ENCODE measurements at places on chromosomes 2 and 18.

DNA sequence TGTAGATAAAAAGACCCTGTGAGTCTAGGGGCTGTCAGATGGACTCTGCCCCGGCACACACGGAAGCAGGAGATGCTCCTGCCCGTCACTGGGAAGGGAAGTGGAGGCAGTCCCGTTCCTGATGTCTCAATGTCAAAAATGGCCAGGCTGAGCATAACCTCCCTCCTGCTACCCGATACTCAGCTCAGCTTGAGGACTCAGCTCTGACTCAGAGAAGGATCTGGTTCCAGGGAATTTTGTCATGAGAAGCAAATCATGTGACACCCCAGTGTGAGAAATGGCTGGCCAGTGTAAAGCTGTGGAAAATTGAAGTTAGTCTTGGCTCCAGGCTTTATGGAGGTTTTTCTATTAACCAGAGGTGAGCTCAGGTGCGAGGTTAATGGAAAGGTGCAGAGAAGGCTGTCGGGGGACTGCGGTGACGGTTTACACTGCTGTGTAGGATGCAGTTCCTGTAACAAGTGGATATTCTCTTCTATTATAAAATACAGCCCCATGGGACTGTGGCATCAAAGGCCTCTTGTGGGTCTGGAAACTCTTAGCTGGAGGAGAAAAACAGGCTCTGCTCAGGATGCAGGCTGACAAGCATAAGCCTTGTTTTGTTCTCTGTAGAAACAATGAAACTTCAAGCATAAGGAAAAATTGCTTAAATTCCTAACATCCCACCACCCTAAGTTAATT lies 24.7 kb upstream of the AGAP1 start:
- DNase-seq, result no peak
- peaks cover 4% of the 10 kb centered on the region for H3K4me1 ChIP-seq
- no peak overlapping the region for H3K4me3 ChIP-seq
- no peaks in the 10 kb centered on the region for H3K27me3 ChIP-seq
- no peak overlapping the region for H3K27ac ChIP-seq
- no peaks in the 10 kb centered on the region for H3K36me3 ChIP-seq

GRCh38 chr18:3293196-3293951 lies 31.4 kb downstream of the MYL12B start:
- no peak overlapping the region for H3K27ac ChIP-seq
- H3K4me1 ChIP-seq, result no peaks in the 10 kb centered on the region
- DNase-seq, result no peak
- no peaks in the 10 kb centered on the region for H3K27me3 ChIP-seq

DNA sequence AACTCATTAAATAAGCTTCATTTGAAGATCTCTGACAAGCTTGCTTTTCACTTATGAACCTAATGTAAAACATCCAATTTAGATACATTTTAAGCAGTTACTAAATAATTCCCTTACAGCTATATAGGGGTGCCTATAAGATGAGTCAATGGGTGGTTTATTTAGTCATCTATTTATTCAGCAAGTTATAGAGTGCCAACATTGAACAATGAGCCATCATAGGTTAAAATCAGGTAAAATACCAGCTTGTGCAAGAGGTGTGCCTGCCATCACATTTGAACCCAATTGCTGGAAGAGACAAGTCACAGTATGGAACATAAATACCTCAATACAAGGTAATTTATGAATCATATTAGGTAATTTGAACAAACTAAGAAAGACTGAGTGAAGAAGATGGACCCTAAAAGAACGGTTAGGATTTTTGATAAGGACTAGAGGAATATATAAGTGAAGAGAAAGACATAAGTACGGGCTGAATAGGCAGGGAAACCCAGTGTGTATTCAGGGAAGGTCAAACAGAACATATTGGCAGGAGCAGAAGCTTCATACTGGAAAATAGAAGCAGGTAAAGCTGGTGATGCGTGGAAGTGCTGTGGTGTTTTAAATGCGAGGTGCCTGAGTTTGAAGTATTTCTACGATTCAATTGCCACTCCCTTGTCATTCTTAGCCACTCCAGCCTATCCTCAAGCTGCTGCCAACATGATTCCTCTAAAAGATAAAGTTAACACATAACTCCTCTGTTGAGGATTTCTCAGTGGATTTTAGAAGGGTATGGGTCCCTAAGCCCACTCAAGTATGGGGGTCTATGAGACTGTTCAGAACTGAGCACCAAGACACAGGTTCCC lies 18.9 kb upstream of the STAT4 start:
- H3K4me1 ChIP-seq, result no peaks in the 10 kb centered on the region
- no peaks in the 10 kb centered on the region for H3K27me3 ChIP-seq
- no peak overlapping the region for H3K27ac ChIP-seq
- H3K4me3 ChIP-seq, result no peak overlapping the region
- DNase-seq, result no peak
- no peaks in the 10 kb centered on the region for H3K36me3 ChIP-seq

- no peak for DNase-seq
- H3K36me3 ChIP-seq, result no peaks in the 10 kb centered on the region
- H3K4me3 ChIP-seq, result no peak overlapping the region
- no peaks in the 10 kb centered on the region for H3K27me3 ChIP-seq
These were observed 31.0 kb downstream of the SNORC start for GRCh38 chr2:232900811-232901735.

DNA sequence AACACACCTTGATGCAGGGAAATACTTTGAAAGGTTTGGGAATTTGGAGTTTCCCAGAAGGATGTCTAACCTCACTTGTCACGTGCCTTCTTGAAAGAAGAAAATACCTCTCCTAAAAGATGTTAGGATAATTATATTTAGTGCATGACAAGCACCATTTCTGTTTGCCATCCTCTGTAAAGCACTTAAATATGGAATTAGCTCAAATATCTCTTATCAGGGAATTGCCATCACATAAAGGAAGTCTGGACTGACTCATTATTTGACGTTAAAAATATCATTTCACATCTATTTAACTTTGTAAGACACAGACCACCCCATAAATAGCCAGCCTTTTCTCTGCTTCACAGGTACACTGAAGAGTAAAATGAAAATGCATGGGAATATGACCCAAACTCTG lies 140.1 kb downstream of the STK39 start:
- no peaks in the 10 kb centered on the region for H3K4me1 ChIP-seq
- no peaks in the 10 kb centered on the region for H3K36me3 ChIP-seq
- DNase-seq, result no peak
- H3K27ac ChIP-seq, result no peak overlapping the region
- no peak overlapping the region for H3K4me3 ChIP-seq

- no peak overlapping the region for H3K4me3 ChIP-seq
- no peaks in the 10 kb centered on the region for H3K27me3 ChIP-seq
- H3K27ac ChIP-seq, result no peak overlapping the region
- H3K4me1 ChIP-seq, result no peaks in the 10 kb centered on the region
- no peaks in the 10 kb centered on the region for H3K36me3 ChIP-seq
- DNase-seq, result no peak
These were observed 87.1 kb downstream of the POLE4 start for GRCh38 chr2:75045526-75046050.

DNA sequence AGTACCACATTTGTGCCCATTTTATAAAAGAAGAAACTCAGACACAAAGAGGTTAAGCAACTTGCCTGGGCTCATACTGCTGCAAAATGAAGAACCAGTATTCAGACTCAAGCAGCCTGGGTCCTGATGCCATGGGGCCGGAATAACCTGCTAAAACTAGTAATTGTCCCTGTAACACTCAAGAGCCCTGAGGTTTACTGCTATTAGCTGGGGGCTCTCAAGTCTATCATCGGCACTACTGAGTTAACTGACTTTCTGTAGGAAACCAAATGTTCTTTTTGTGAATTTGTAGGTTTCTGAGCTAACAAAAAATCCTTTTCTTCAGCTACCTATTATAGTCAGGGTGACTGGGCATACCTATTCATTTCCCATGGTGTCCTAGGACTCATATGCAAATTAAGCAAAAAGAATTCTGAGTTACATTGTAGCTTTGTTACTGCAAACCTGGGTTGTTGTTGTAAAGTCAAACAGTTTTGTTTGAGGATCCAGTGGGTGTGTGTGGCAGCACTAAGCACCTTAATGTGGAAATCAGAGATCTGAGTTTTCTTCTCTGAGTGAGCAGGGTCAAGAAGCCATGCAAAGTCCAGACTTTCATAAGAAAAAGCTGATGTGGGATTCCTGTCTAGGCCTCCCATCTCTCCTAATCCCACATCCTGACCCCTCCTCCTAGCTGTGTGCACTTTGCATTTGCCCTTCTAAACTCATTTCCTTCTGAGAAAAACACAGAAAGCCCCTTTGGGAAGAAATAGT lies 72.4 kb upstream of the TNP1 start:
- H3K36me3 ChIP-seq, result no peaks in the 10 kb centered on the region
- no peak overlapping the region for H3K4me3 ChIP-seq
- H3K4me1 ChIP-seq, result no peaks in the 10 kb centered on the region
- no peaks in the 10 kb centered on the region for H3K27me3 ChIP-seq
- H3K27ac ChIP-seq, result no peak overlapping the region

- DNase-seq, result no peak
- no peak overlapping the region for H3K27ac ChIP-seq
- H3K4me3 ChIP-seq, result no peak overlapping the region
- no peaks in the 10 kb centered on the region for H3K36me3 ChIP-seq
- H3K4me1 ChIP-seq, result no peaks in the 10 kb centered on the region
These were observed 196.6 kb upstream of the SOX11 start for GRCh38 chr2:5495586-5495985.

DNA sequence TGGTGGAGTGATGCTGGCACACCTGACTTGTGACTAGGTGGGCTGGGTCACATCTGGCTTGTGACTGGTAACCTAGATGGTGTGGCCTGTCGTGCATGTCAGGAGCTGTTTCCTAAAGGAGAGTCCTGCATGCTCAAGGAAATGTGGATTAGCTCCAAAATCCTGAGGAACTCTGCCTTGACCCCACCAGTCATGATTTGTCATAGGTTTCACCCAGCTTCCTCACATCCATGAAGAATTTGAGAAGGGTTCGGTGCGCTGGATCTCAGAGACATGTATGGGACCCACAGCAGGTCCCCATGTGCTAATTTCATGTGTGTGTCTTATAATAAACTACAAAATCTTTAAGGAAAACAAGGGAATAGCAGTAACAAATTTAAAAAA lies 107.2 kb downstream of the COL6A3 start:
- no peak for DNase-seq
- no peaks in the 10 kb centered on the region for H3K36me3 ChIP-seq
- H3K4me1 ChIP-seq, result no peaks in the 10 kb centered on the region

GRCh38 chr2:241665731-241666440 lies 20.7 kb downstream of the DTYMK start:
- no peak overlapping the region for H3K27ac ChIP-seq
- DNase-seq, result no peak
- H3K27me3 ChIP-seq, result no peaks in the 10 kb centered on the region
- H3K4me1 ChIP-seq, result no peaks in the 10 kb centered on the region

DNA sequence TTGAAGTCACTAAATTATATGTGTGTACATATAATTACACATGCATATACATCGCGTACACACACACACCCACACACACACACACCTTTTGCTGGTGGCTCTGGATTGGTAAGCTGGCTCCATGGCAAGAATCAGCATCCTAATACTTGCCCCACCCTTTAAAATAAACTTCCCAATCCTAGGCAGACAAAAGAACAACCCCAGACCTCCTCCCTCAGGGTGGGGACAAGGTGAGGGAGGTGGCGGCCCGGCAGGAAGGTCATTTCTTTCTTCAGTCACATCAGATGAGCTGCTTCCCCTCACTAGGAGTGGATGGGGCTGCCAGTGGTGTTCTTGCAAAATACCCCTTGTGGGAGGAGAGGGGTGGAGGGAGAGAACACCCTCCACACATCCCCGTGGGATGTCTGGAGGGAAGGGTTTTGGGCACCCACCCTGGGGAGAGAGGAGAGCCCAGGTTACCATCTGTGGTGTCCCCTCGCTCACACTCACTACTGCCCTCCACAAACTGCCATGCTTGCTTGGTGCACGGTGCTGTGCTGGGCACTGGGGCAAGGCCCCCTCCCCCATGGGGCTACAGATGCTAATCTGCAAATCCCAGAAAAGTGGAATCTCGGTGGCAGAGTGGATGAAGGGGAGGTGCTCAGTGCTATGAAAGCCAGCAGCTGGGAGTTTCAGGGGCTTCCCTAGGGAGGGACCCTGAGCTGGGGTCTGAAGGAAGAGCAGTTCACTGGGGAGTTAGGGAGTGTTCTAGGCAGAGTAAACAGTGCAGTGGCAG lies 64.0 kb downstream of the ODC1 start:
- H3K4me1 ChIP-seq, result peaks cover 10% of the 10 kb centered on the region
- no peaks in the 10 kb centered on the region for H3K36me3 ChIP-seq
- no peak overlapping the region for H3K4me3 ChIP-seq
- H3K27ac ChIP-seq, result no peak overlapping the region
- no peaks in the 10 kb centered on the region for H3K27me3 ChIP-seq
- no peak for DNase-seq

- no peak for DNase-seq
- no peaks in the 10 kb centered on the region for H3K36me3 ChIP-seq
- H3K4me1 ChIP-seq, result no peaks in the 10 kb centered on the region
- H3K4me3 ChIP-seq, result no peak overlapping the region
- no peak overlapping the region for H3K27ac ChIP-seq
These were observed 259.7 kb downstream of the LPIN1 start for GRCh38 chr2:12005886-12006681.

DNA sequence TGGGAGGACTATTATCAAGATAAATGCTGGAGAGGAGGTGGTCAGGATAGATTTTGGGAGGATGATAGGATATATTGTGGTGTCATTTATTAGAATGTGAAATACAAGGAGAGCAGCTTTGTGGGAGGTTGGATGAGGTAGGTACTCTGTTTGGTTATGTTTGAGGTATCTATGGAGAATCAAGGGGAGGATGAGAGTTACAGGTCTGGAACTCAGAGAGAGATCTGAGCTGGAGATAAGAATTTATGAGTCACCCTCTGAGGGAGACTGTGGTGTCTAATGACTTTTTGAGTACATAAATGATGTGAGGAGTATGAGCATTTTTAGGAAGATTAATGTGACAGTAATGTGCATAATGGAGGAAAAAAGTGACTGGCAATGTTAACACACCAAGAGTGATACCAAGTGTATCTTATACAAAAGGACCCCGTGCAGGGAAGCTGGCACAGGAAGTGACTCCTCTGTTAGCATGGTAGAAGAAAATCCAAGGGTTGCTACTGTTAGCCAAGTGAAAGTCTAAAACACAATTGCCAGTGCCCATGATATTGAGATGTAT lies 48.2 kb downstream of the CRIM1 start:
- no peak overlapping the region for H3K4me3 ChIP-seq
- no peaks in the 10 kb centered on the region for H3K4me1 ChIP-seq
- no peaks in the 10 kb centered on the region for H3K27me3 ChIP-seq
- DNase-seq, result no peak

GRCh38 chr18:58955001-58955400 lies 90.3 kb downstream of the ZNF532 start:
- no peaks in the 10 kb centered on the region for H3K36me3 ChIP-seq
- H3K4me1 ChIP-seq, result peaks cover 4% of the 10 kb centered on the region
- H3K27me3 ChIP-seq, result no peaks in the 10 kb centered on the region
- peak overlapping the region; percentile 82 for H3K27ac ChIP-seq
- peak overlapping the region; percentile 13 for H3K4me3 ChIP-seq

DNA sequence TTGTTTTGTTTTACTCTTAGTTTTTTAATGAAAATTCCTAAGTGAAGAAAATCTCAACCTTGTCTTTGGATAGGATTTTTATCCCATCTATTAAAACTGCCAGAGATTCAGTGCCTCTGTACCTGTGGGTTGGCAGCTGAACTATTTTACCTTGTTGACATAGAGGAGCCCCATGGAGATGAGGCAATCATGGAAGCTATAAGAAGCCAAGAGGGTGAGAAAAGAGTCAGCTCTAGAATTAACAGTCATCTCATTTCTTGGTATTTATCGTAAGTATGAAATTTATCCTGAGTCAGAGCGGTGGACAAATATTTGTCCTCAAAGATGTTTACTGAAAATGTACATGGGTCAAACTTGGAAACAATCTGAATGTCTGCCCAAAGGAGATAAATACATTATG lies 35.8 kb upstream of the PGAP1 start:
- no peaks in the 10 kb centered on the region for H3K27me3 ChIP-seq
- no peaks in the 10 kb centered on the region for H3K4me1 ChIP-seq
- H3K4me3 ChIP-seq, result no peak overlapping the region
- H3K36me3 ChIP-seq, result no peaks in the 10 kb centered on the region
- no peak overlapping the region for H3K27ac ChIP-seq

All from prostate gland (tissue), 2 donors.